Stimulated activated CD4-positive, alpha-beta T cell treated with anti-CD3 and anti-CD28 coated beads, TNF-alpha, amount 100 ng/mL, for 24 hours (primary cell): ENCODE measurements at places on chromosomes 16 and 17.

DNA sequence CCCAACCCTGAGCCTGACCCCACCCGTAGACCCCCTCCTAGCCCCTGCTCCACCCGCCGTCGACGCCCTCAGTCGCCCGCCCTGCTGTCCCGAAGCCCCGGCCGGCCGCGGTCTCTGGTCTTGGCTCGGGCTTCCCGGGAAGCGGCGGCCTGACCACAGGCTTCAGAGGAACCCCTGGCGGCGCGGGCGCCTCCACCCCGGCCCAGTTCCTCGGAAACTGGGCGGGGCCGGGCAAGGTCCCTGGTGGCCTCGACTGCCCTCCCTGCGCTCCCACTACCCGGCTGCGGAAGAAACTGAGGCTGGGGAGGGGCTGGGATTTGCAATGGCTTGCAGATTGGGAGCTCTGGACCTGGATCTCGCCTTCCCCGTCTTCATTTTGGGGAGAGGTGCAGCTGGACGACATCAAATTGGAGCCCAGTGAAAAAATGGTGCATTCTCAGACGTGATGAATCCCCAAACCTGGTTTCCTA is 692 bp upstream of the SOCS1 start:
- no peak for DNase-seq

DNA sequence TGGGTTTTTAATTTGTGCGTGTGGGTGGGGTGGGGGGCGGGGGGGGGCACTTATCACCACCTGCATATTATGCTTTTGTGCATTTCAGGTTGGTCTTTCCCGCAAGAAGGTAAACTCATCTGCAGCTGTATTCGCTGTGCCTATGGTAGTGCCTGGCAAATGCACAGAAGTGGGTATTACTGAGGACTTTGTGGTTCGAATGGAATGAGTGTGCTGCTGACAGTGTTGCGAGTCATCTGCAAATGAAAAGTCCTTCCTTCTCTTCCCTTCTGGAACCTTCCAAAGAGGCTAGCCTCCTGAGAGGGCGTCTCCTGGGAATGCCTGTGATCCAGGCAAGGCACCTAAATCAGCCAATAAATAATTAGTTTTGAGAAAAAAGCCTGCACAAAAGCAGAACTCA is 532.9 kb downstream of the MAF start:
- DNase-seq = no peak

DNA sequence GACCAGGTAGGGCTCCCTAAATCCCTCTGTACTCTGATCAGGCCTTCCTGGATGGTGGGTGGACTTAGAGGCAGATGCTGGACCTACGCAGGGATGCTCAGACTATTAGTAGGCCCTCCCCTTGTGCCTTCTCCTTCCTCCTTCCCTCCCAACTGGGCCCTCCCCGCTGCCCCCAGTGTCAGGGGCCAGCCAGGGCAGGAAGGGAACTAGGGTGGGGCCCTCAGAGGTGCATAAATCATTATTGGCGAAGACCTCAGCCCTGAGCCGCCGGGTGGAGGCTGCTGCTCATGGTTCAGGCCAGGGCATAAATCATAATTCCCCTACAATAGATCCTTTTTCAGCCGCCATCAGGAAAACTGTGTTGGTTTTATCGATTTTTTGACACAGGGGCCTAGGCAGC is 81.4 kb downstream of the MRM1 start:
- no peak for DNase-seq

DNA sequence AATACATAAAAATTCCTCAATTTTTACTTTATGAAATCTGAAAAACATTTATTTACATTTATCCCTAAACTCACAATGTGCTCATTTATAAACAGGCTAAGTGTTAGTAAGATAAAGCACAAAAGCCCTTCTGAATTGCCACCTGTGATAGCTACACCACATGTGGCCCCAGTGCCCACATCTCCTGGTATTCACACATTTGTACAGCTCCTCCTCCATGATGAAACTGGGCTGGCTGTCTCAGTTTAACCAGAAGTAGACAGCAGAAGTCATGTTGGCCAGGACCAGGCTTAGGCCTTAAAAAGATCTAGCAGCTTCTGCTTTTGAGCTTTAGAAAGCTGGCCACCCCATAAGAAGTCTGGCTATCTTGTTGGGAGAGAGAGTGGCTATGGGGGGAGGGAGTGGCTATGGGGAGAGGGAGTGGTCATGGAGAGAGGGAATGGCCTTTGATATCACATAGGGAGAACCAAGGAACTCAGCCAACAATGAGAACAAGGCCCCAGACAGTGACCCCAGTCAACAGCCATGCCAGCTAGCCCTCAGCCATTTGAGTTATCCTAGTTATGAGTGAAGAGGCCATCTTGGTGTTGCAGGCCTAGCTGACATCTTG is 47.4 kb downstream of the CEP95 start:
- no peak for DNase-seq

- no peak for DNase-seq
Measured at GRCh38 chr16:17804857-17805256, 334.1 kb upstream of the XYLT1 start.

DNA sequence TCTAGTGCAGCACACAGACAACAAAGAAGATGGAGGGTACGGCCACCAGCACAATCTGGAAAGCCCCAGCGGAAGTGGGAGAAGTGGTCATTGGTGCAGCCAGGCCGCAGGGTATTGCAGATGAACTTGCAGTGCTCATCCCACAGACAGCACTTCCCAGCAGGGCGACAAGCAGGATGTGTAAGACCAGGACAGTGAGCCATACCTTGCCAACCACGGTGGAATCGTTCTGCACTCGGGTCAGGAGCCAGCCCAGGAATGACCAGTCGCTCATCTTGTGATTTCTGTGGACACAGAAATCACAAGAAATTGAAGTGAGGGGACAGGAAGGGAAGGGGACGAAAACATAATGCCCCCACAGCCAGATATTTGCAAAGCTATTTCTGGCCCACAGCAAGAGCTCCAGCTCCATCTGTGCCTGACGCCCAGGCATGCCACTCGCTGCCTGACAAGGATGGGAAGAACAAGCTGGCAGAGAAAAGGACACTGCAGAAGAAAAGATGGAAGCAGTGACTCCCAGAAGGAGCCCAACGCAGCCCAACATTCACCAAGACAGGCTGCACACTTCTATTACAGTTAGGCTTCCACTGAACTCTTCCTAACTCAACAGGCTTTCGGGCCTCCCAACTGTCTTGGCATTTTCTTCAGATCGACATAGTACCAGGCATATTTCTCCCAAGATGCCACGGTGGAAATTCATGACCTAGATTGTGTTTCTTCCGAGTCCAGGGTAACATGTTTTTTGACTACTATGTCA is 17.5 kb upstream of the MYO18A start:
- DNase-seq = no peak

DNA sequence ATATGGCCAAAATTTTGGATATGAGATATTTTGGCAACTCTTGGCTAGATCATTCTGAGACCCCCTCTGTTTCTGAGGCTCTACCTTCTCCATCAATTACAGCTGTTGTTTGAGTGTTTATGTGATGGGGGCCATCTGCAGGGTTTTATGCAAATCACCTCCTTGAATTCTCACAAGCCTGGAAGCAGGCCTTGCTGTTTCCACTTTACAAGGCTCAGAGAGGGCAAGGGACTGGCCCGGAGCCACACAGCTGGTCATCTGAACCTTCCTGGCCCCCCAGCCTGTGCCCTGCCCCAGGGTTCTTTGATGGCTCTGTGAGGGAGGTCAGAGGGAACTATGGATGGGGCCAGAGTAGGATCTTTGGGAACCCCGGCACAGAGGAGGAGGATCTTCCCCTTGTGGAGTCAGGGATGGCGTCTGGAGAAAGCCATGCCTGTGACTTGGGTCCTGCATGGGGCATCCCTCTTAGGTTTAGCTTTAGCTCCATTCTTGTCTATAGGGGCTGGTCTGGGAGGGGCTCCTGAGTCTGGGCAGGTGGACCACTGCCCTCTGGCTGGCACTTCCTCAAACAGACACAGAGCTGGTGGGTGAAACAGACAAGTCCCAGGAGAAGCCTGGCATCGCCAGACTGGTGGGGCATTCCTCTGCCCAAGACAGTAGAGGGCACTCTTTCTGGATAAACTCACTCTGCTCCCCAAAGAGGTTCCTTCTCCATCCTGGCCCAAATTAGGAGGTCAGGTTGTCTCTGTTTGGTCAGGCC is 26.2 kb downstream of the IL21R start:
- DNase-seq = no peak

GRCh38 chr16:2296661-2297505 is 29.0 kb upstream of the RNPS1 start:
- peak; percentile 11 for DNase-seq

- DNase-seq = no peak
Measured at GRCh38 chr16:88352261-88353200, 30.2 kb upstream of the ZNF469 start.

DNA sequence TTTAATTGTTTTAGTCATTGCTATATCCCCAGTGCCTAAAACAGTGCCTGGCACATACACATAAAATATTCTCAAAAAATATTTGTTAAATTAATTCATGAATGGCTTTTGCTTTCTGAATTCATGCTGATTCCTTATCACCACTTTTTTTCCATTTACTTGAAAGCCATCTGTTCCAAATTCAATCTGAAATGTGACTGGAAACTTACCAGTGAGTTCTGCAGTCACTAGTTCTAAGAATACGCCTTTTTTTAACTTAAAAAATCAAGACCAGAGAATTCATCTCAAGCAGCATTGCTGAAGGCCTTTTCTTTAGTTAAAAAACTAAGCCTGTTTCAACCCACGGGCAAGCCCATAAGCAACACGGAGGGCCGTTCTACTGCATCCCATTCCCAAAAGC is 114.0 kb upstream of the ERCC4 start:
- DNase-seq = no peak

DNA sequence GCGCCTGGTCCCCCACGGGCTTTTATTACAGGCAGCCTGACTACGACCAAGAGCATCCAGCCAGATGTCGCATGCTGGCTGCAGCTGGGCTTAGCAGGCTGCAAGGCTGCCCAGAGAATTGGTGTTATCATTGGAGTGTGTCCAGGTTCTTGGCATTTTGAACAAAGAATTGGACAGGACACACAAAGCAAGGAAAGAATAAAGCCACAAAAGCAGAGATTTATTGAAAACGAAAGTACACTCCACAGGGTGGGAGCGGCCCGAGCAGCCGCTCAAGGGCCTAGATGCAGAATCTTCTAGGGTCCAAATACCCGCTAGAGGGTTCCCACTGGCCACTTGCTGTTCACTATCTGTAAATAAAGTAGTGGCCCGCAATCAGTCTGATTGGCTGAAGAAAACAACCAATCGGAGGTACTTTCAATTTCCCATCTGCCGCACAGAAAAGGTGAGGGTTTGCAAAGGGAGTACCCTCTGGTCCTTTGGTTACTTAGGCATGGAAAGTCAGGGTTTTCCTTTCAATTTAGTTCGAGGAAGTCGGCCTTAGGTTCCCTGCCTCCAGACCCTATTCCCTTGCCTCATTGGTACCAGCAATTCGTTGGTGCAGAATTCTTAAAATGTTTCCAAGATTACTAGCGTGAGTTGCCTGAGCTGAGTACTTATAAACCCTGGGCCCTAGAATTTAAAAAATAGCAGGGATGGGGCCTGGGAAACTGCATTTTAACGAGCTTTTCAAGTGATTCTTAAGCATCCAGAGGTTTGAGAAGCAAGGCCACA is 38.5 kb upstream of the CNEP1R1 start:
- DNase-seq = no peak

DNA sequence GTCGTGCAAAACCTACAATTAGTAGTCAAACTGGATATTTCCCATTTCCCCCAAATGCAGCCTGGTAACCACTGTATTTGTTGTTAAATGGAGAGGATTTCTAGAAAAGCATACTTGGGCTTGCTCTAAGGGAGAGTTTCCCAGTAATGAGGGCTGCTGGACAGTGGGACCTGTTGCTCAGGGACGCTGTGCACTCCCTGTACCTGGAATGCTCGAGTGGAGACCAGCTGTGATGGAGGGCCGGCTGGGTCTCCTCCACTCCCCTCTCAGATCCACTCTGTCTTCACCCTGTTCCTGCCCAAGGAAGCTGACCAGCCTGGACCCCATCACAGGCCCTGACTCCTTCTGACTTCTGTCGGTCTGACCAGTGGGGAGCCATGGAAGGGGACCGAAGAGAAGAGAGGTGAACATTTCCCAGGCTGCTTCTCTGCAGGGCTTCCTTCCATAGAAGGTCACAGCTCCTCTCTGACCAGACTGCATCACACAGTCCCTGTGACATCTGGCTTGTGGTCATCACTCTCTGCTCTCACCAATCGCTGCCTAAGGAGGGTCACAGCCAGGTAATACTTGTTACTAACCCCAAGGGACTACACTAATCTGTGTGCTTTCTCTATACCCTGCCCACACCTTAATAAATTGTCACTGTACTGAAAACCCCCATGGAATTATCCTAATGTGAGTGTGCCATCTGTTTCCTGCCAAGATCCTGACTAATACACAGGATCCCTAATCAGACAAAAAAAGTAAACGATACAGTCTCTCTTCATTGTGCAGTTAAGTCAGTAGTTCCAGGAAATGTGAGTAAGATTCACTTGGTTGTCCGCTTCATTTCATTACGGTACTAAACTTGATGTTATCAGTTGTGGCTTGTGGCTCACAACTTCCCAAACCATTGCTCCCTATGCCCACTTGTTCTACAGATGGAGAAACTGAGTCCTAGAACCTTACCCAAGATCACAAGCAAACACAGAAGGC is 102.4 kb downstream of the CCT6B start:
- DNase-seq = no peak
